ENCODE measurements at places on chromosomes 1 and 21. TPM values are rescaled to one million over a fixed set of nuclear protein-coding genes. Genes with fewer than 3 reads are reported as not detected.

Gene PODN
- 35.3 TPM for total RNA-seq

Gene LMX1A
- total RNA-seq, result 0.14 TPM

Gene CORT
- total RNA-seq, result 0.32 TPM

Gene POTED
- not detected for total RNA-seq

Gene FCGR2B
- total RNA-seq, result 19.4 TPM

Gene OR2T35
- not detected for total RNA-seq

Gene FNDC10
- 3.0 TPM for total RNA-seq

Gene ARTN
- 0.49 TPM for total RNA-seq

Gene ARID4B
- total RNA-seq, result 14.8 TPM

Gene SCAF4
- 15.9 TPM for total RNA-seq

Gene SAMD11
- total RNA-seq, result 1.7 TPM

Gene RIPPLY3
- total RNA-seq, result not detected

Gene NPHS2
- total RNA-seq, result not detected

Gene MAN1C1
- total RNA-seq, result 19.5 TPM

Gene TNFRSF18
- not detected for total RNA-seq

Gene CYP4A11
- total RNA-seq, result not detected

Gene OR10J1
- total RNA-seq, result not detected

Gene ADPRS
- 18.1 TPM for total RNA-seq

Gene FMOD
- 7.7 TPM for total RNA-seq

Gene IL20
- not detected for total RNA-seq

Gene DYRK3
- total RNA-seq, result 21.9 TPM

Gene LDLRAD1
- not detected for total RNA-seq

Gene C1orf232
- not detected for total RNA-seq

Gene PKP1
- total RNA-seq, result 0.16 TPM

Gene SYF2
- total RNA-seq, result 34.1 TPM

Gene PGLYRP3
- total RNA-seq, result not detected

Gene HLX
- total RNA-seq, result 5.0 TPM

Gene ARHGAP29
- total RNA-seq, result 27.5 TPM

Gene ALDH4A1
- 31.2 TPM for total RNA-seq
